RWPE1 (cell line): ENCODE measurements at places on chromosomes 11 and 22.

GRCh38 chr11:88170673-88171072 is 4.6 kb downstream of the RAB38 start:
- DNase-seq = no peak

DNA sequence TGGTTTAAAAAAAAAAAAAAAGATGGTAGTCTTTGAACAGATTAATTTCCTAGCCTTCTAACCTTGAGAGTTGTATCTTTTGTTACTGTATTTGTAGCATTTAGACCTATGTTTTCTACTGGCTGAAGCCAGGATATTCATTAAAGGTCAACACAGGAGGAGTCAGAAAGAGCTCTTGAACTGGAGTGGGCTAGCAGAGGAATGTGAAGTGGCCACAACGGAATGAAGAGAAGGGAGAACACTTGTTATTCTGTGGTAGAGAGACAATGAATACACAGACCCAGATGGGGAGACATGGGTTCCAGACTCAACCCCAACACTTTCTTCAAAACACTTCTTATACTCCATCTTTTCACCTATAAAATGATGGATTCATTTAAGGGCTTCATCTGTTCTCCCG is 88.1 kb downstream of the RELT start:
- DNase-seq = no peak

- DNase-seq = no peak
These were observed 162.3 kb upstream of the ARHGAP20 start for GRCh38 chr11:110874437-110875030.

- peak; percentile 20 for DNase-seq
These were observed 21.5 kb downstream of the CASP4 start for GRCh38 chr11:104946907-104947306.

DNA sequence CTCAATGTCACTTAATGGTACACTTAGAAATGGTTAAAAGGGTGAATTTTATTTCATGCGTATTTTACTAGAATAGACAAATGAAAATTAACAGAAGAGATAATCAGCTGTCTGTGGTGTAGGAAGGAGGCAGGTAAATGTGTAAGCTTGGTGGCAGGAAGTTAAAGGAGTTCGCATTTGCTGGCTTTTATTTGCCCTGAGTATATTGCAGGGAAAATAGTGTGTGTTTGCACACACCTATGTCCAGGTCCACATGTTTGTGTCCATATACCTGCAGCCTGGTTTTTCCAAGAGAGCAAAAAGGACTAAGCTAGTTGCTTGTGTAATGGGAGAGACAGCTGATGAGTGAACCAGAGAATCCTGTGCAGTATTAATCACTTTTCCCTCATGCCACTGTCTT is 16.0 kb downstream of the NTM start:
- DNase-seq = no peak

DNA sequence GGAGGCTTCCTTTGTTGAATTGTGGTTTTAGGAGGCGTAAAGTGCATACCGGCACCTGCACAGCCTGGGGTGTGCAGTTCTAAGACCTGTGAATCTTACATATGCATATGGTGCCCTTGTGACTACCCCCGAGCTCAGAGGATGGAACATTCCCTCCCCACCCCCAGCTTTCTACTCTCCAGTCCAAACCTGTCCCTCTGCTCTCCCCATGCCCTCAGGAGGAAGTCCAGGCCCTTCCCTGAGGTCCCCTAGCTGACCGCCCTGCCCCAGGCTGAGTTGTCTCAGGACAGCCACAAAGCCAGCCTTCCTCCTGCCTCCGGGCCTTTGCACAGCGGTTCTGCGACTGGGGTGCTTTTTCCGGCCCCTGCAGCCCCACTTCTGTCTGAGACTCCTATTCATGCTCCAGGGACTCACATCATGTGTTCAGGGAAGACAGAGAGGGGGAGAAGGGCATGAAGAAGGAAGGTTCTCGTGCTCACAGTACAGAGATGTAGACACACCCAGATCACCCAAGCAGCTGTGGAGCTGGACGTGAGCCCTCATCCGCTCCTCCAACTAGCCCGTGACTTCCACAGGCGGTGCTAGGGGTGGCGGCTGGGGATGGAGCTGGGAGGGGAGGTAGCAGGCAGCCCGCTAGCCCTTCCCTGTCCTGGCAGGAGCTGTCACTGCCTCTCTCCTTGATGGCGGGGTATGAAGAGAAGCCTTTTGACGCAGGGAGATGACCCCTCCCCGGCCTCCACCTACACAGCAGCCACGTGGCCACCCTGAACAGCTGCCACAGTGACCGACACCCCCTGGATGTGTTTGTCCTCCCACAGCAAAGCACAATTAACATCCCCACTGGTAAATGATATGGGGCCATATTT is 50.8 kb downstream of the FLRT1 start:
- no peak for DNase-seq

DNA sequence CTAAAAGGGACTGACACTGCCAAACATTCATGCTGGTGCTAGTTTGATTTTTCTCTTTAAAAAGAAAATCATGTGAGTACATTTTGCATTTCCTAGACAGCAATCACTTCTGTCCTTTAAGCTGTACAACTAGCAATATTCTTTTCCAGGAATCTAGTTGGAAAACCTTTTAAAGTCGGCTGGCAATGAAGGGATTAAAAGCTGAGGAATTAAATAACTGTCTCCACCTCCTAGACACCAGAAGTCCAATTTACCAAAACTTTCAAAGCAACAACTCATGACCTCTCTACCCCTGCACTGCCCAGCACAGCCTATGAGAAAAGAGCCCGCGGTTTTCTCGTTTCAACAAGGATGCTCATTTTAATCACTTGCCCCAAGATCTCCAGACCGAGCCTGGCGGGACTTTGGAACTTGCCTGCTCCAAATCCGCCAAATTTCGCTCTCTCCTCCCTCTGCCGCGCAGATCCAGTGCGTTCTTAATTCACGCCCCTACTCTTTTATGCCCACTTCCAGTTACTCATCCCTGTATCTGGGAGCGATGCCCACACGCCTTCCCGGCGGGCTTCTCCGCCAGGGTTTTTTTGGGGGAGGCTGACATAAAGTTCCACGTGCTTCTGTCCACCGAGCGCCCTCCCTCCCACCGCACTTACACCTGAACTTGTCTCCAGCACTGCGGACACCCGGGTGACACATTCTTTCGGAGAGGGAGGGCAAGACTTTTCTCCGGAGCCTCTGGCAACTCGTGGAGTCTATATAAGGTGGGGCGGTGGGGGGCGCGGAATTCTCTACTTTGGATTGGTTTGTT is 2.5 kb downstream of the MPPED2 start:
- DNase-seq = no peak

DNA sequence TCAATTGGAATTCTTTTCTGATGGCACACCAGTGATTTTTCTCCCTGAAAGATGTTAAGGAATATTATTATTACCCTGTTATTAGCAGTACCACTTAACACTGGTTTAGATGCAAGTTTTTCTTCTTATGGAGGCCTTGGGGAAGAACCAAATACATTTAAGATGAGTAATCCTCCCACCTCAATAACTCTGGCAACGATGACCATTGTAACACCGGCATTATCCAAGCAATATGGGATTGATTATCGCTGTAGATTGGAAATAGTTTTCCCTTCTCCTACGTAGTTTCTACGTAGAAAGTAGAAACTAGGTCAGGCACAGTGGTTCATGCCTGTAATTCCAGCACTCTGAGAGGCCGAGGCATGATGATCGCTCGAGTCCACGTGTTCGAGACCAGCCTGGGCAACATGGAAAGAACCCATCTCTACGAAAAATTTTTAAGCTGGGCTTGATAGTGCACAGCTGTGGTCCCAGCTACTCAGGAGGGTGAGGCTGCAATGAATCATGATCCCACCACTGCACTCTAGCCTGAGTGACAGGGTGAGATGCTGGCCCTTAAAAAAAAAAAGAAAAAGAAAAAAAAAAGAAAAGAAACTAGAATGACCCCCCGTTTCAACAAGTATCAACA is 45.5 kb downstream of the PACSIN2 start:
- no peak for DNase-seq

DNA sequence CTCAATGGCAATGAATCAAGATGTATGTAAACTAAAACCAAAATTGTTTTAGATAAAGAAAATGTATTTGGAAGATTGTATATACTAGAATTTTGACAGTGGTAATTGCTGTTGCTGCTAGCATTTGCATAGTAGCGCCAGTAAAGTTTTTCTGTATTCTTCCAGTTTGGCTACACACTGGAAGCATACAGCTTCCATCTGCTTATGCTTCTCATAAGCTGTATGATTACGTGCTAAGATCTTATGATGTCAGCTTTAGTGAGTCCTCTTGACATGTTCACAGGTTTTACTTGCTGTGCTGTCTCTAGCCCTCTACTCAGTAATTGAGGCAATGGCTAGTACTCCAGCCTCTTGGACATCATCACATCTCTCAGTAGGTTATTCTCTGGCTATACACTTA is 256.3 kb downstream of the DDX10 start:
- DNase-seq = no peak

- no peak for DNase-seq
These were observed 3.9 kb upstream of the EHF start for GRCh38 chr11:34616830-34617504.

GRCh38 chr11:8034604-8035190 is 46.3 kb upstream of the TUB start:
- no peak for DNase-seq

- peak; percentile 55 for DNase-seq
These were observed at the start of gene PACSIN3 for GRCh38 chr11:47186076-47186699. TSS of gene PACSIN3 (minus strand) at chr11:47186434. CDS start at chr11:47182727, 3,707 bp downstream.

GRCh38 chr22:23062616-23063538 is 7.4 kb upstream of the GNAZ start:
- DNase-seq = no peak

DNA sequence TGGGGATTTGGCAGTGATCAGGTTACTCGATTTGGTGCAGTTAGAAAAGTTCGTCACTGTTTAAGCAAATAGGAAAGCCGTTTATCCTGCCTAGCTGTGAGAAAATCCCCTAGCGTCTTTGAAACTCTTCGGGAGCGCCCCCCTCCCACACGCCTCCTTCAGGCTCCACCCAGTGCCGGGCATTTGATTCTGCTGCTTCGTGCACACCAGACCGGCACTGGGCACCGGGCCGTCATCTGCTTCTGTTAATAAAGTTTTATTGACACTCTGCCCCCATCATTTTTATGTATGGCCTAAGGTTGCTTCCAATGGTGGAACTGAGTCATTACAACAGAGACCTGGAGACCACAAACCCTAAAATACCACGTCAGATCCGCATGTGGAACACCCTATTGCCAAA is 50.9 kb downstream of the IGF2 start:
- no peak for DNase-seq

GRCh38 chr11:96567176-96567575 is 177.4 kb downstream of the JRKL start:
- no peak for DNase-seq

- no peak for DNase-seq
These were observed 765.4 kb upstream of the ANO3 start for GRCh38 chr11:25566298-25567200.

- DNase-seq = no peak
These were observed 2.0 kb downstream of the MOGAT2 start for GRCh38 chr11:75719340-75720239.

DNA sequence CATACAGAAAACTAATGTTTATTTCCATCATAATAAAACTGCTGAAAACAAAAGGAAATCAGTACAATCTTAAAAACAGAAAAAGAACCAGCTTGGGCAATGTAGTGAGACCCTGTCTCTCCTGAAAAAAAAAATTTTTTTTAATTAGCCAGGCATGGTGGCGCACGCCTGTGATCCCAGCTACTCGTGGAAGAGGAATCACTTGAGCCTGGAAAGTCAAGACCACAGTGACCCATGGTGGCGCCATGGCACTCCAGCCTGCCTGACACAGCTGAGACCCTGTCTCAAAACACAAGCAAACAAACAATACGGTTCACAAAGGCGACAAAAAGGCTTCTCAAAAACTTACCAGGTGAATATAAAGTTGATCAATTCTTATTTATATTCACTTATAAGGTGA is 289.7 kb downstream of the BRD1 start:
- no peak for DNase-seq

GRCh38 chr11:66073669-66074068 is 3.6 kb downstream of the PACS1 start:
- DNase-seq = no peak

DNA sequence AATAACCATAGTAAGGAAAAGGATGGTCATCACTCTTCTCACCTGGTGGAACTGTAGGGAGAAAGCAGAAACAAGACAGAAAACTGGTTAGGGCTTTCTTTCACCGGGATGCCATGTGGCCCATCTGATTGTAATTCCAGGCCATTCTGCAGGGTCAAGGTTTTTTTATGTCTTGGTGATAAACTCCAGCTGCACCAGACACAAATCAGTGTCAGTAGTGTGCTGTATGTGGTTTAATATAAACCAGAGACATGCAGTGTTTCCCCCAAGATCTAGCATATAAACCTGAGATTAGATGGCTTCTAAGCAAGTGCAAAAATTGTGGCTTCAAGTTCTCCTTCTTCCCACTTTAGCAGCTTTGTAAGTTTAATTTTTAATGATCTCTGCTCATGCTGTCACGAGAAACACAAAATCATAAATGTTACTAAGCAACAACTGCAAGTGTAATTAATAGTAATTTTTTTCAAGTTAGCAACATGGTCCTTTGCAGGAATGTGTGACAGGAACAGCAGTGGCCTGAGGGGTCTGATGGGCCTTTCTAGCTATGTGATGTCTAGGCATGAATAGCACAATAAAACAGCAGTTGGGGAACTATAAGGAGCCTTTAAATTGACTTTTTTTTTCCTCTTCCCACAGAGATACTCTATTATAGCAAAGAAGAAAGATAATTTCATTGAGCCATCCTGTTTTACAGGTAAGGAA is 41.6 kb downstream of the BDNF start:
- no peak for DNase-seq

DNA sequence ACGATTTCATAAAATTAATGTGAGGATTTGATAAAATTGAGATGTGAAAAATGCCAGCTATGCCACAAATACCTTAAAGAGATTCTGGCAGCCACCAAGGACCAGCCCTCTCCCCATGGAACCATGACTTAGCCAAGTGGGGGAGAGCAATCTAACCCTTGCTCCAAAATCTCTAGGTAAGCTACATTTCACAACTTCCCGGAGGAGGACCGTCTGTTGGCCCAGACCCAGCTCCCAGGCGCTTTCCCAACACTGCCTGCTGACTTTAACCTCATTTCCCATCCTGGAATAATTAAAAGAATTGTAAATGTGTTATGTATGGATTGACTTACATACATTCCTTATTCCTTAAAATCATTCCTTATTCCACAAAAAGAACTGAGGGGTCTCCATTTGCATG is 47.5 kb upstream of the TENM4 start:
- DNase-seq = no peak

DNA sequence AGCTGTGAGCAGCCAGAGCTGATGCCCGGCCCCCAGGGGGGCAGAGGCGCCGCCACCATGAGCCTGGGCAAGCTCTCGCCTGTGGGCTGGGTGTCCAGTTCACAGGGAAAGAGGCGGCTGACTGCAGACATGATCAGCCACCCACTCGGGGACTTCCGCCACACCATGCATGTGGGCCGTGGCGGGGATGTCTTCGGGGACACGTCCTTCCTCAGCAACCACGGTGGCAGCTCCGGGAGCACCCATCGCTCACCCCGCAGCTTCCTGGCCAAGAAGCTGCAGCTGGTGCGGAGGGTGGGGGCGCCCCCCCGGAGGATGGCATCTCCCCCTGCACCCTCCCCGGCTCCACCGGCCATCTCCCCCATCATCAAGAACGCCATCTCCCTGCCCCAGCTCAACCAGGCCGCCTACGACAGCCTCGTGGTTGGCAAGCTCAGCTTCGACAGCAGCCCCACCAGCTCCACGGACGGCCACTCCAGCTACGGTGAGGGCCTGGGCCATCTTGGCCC is 6.1 kb downstream of the CDC42EP1 start:
- DNase-seq = no peak
